ENCODE measurements at places on chromosomes 6 and 20.
A peak's percentile ranks its signal among the peaks of the same experiment; 100 is the strongest.

DNA sequence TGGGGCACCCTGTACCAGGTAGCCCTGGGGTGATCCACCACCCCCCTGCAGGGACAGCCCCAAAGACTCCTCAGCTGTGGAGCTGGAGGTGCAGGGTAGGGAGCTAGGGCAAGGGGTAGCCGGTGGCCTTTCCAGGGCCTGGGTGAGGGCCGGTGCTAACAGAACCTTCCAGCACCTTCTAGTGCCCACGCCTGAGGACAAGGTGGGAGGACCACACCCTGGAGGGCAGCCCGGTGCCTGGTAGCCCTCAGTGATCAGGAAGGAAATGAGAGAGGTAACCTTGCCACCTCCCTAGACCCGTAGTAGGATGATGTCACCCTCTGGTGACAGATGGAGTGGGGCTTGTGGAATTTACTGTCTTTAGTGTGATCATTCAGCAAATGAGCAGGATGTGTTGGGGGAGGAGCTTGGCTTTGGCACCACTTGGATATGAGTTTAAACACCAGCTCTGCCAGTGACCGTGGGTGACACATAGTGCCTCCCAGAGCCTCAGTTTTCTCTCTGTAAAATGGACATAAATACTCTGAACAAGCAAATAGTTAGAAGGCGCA, 187.7 kb downstream of the NFATC2 start:
- DNase-seq, result no peak

GRCh38 chr6:151536188-151536479, 42.3 kb downstream of the CCDC170 start:
- DNase-seq, result no peak

DNA sequence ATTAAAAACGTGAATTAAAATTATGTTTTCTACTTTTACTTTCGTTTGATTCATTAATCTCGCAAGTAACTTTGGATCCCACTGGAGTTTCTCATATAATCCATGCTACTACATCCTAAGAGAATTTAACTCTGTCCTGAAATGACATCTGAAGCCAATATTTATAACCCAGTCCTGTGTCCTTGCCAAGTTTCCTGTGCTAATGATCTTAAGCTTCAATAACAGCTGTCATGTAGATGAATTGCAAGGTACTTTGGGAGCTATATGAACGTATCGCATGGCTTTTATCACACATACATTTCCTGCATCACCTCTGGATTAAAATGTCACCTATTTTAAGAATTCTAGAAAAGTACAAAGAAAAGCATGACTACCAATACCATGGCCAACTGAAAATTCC, 833.8 kb upstream of the CITED2 start:
- DNase-seq, result no peak

- no peak for DNase-seq
These were observed 23.9 kb upstream of the ASF1A start for GRCh38 chr6:118869894-118870589.

DNA sequence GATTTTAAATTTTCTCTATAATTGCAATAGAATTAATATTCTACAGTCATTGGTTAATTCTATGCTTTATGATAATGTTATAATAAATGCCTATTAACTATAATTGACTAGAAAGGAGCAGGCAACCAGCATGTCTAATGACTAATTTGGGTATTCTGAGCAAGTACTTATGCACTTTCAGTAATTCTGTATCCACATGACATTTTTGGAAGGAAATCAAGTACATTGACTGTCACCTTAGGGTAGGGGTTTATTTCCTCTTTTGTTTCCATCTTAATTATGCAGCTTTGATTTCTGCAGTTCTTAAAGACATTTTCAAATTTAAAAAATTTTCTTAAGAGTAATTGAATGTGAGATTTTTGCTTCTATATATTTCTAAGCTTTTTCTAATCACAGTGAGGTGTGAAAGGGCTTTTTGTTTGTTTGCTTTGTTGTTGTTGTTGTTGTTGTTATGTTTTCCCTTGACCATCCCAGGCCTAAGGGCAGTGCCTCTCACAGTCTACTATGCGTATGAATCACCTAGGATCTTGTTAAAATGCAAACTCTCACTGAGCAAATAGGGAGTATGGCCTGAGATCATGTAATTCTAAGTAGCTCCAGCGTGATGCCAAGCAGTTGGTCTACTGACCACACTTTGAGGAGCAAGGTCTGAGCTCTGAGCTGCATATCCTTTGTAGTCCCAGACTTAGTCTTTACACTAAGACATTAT, 467.1 kb upstream of the RNF217 start:
- no peak for DNase-seq

DNA sequence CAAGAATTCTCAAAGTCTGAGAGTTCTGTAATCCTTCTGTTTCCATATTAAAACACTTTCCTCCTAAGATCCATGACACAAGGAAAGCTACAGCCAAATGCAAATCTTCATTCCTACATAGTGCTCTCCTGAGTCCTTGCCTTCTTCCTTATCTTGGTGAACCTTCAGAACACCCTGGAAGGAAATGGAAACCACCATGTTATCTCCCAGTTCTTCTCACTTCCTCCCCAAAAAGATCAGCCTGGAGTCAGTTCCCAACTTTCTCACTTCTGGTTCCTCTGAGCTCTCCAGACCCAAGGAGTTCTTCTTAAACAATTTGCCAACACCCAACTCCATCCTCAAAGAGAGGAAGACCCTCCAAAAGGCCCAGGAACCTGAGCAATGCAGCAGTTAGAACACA, 193.3 kb upstream of the CCN2 start:
- no peak for DNase-seq

GRCh38 chr6:148311966-148312669, 30.5 kb upstream of the SASH1 start:
- DNase-seq, result no peak

DNA sequence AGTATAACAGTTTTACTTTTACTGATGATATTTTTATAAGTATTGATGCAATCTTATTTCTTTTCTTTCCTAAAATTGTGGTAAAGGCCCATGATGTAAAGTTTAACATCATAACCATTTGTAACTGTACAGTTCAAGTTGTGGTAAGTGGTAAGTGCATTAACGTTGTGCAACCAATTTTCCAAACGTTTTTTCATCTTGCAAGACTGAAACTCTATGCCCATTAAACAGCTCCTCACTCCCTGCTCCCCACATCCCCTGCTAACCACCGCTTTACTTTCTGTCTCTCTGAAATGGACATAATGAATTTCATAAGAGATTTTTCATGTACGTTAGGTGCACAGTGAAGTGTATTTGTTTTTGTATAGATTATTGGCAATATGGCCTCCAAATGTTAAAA, 106.0 kb downstream of the PACRG start:
- DNase-seq, result no peak

- DNase-seq, result no peak
These were observed 415.9 kb downstream of the CD83 start for GRCh38 chr6:14533446-14533845.

- no peak for DNase-seq
These were observed 10.5 kb downstream of the SNAI1 start for GRCh38 chr20:49993301-49993751.

DNA sequence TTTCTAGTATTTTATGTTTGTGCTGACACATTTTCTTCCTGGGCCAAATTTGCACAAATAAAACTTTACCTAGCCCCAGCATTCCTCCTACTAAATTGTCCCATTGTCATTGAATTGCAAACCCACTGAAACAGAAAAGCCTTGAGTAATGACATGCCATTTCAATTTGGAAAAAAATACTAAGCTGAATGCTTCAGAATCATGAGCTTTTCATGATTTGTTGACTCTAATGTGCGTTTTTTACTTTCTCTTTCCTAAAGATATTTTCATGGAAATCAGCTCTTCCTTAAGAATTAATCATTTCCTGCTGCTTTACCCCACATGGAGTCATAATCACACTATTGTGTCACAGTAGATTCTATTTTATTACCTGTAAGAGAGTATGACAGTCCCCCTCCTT, 47.4 kb downstream of the TRDN start:
- DNase-seq, result no peak

DNA sequence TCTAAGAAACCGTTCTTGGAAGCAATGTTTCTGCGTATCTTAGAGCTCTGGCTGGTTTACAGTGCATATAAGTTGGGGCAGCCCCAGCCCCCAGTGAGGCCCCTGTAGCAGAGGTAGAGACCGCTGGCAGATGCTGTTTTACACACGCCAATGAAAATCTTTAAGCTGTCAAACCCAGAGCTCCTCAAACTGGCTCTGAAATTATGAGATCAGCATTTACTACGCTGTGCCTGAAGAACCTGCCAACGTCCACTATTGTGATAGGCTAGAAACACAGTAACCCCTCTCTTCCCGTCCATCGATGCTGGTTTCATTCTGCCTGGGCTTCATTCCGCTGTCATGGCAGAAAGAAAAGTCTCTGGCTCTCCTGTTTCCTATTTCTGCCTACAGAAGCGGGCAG, 160.6 kb downstream of the SMOC2 start:
- DNase-seq, result no peak

DNA sequence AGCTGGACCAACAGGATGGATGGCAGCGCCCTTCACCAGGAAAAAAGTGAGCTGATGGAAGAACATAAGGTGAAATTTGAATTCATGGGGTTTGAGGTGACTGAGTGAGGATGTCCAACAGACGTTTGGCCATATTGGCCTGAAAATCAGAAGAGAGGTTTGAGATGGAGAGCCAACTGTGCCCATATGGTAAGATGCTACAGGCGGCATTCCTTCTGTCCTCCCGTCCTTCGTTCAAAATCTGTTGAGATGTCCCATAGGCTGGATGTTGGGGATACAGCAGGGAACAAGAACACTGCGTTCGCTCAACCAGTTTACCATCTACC, 468 bp upstream of the CMTR1 start:
- DNase-seq, result no peak

GRCh38 chr20:25032065-25032477, 25.9 kb downstream of the ACSS1 start:
- DNase-seq, result no peak

GRCh38 chr20:55417836-55418235, 587.5 kb downstream of the CBLN4 start:
- no peak for DNase-seq

DNA sequence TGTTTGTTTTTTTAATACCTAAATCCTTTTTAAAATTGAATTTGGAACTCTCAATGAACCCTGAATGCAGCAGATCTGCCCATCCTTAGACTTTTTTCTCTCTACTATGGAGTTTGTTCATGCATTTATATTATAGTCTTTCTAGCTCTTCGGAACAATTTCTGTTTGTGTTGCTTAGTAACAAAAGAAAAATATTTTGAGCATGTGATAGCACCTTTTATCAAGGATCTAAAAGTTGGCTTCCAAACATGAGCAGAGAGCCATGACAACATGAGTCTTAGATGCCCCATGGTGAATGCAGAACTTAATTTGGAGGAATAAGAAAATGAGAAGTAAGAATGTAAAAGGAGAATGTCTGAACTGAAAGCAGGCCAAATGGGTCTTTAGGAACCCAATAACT, 133.7 kb downstream of the EDN1 start:
- DNase-seq, result no peak

GRCh38 chr6:74993136-74993535, 212.7 kb downstream of the COL12A1 start:
- DNase-seq, result no peak

- DNase-seq, result no peak
These were observed 345.3 kb upstream of the ZFP64 start for GRCh38 chr20:52536841-52537400.

- no peak for DNase-seq
These were observed 60.4 kb downstream of the SULF2 start for GRCh38 chr20:47724910-47725247.

DNA sequence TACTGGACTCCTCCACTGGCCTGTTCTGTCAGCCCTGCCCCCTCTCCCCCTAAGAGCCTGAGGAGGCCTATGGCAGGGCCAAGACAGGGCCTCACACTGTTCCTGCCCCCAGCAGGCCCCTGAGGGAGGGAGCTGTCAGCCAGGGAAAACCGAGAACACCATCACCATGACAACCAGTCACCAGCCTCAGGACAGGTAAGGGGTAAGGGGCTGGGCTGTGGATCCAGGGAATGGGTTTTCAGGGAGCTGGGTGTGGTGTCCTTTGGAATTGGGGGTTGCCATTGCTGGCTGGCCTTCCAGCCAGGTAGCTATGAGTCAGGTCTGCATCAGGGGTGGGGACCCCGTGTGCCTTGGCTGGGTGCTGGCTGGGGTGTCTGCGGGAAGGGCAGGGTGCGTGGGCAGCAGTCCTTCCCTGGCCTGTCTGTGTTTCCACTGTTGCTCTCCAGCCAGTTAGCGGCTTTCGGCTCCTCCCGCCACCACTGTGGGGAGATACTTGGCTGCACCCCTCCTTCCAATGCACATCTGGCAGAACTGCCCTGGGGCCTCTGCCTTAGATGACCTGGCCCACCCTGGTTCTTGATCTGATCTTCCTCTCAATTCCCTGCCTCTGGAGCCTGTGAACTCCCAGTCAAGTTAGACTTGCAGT, 3.9 kb downstream of the SLC29A1 start:
- DNase-seq, result no peak

DNA sequence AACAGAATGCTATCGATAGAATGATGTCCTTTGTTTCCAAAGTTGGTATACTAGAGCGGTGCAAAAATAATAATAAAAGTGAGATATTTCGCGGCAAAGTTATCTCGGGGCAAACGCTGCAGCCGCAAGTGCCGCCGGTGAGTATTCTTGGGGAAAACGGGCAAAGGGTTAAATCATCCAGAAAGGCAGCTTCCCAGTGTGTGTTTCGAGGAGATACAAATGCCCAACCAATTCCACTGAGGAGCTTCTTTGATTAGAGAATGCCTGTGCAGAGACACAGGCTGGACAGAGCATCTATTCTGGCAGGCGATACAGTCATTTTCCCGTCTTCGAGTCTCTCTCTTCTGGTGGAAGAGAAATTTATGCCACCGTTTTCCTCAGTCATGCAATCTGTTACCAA, 58.0 kb upstream of the MPC1 start:
- no peak for DNase-seq

DNA sequence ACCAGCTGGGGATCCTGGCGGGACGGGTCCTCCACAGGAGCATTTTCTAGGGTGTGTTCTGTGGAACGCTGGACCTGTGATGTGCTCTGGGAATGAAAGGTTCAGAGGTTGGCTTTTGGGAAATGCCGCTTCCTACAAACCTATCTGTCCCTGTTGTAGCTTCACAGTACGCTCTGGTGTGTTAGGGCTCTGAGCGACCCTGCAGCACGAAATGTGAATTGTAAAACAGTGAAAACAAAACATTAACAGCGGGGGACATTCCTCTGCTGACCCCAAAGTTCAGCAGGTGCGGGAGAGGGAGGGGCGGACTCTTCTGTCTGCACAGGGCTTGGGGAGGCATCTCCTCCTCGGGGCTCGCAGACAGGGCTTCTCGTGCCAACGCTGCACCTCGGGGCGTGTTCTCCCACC, 155.9 kb downstream of the NRN1 start:
- no peak for DNase-seq

GRCh38 chr20:44683263-44684046, 31.7 kb upstream of the CCN5 start:
- DNase-seq, result peak; percentile 38

- no peak for DNase-seq
These were observed 96.3 kb upstream of the ZBTB24 start for GRCh38 chr6:109579361-109579760.

DNA sequence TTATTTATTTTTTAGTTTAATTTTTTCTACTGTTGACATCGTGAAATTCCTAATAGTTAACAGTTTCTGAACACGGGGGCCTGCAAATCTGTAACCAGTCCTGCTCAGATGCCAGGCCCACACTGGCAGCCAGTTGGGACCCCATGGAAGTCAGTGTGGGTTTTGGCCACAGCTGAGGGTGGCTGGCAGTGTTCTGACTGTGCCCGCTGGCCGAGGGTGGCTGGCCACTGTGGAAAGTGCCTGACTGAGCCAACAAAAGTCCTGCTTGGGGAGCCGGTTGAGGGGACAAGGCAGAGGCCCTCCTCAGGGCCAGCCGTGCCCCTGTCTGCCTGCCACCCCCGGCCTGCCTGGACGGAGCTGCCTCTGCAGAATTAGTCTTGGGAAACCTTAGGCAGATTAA, 4.1 kb upstream of the PMEPA1 start:
- DNase-seq, result no peak
